ENCODE measurements at places on chromosomes 3 and 15. TPM values are rescaled to one million over a fixed set of nuclear protein-coding genes. Genes with fewer than 3 reads are reported as not detected.

GRCh38 chr3:183142199-183142598 lies 20.3 kb downstream of the LAMP3 start:
- no peak for DNase-seq

DNA sequence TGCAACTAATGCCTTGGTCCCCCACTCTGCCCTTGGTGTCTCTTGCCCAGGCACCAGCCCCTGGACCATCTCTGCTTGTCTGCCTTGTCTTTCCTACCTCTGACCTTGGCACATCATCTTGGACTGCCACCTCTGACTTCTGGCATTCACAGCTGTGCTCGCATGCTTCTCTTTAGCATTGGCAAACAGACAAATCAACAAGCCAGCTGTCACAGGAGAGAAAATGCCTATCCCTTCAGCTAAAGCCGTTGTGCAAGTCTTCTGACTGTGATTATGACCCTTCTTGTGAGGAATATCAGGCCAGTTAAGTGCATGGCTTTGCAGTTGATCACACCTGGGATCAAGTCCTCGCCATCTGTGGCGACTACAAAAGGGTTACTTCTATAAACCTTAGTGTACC lies 84.6 kb downstream of the PRICKLE2 start:
- DNase-seq: no peak

DNA sequence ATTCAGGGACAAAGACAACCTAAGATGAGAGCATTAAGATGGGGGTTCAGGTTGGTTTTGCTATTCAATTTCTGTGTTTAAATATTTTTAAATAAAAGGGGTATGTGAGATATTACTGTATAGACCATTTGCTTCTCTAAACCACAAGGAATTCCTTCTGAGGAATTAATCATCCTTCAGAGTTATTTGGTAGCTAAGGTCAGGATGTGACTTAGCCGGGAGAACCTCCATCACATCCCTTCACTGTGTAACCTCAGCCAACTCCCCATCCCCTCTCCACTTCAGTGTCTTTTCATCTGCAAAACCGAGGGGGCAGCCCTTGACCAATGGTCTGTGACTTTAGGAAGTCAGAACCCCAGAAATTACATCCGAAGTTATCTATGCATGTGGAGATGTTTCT lies 48.7 kb upstream of the SKOR1 start:
- no peak for DNase-seq

The NANOGP8 gene
- not detected for total RNA-seq

GRCh38 chr15:101243420-101243819 lies 8.4 kb downstream of the CHSY1 start:
- DNase-seq: no peak

DNA sequence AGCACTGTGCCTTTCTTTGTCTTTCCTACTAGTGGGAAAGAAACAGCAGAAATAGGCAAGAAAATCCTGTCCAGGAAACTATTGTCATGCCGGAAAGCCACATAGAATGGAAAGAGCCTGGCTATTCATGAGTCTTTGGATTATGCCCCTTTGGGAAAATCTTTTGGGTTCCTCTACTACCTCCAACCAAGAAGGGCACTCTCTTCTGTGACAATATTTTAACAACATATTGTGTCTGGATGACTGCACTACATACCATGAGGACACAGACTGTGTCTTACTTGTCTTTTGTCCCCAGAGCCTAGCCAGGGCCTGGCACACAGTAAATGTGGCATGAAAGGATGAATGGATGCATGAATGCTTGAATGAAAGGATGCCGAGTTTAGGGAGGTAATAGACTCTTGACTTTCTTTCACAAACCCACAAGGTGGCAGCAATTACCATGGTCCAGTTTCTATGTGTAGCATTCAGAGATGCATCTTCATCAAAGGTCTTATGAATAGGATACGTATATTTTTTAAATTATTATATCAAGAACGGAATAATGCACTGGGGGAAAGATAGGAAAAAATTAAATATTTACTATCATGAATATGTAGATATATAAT lies 30.3 kb downstream of the ARL14 start:
- no peak for DNase-seq

DNA sequence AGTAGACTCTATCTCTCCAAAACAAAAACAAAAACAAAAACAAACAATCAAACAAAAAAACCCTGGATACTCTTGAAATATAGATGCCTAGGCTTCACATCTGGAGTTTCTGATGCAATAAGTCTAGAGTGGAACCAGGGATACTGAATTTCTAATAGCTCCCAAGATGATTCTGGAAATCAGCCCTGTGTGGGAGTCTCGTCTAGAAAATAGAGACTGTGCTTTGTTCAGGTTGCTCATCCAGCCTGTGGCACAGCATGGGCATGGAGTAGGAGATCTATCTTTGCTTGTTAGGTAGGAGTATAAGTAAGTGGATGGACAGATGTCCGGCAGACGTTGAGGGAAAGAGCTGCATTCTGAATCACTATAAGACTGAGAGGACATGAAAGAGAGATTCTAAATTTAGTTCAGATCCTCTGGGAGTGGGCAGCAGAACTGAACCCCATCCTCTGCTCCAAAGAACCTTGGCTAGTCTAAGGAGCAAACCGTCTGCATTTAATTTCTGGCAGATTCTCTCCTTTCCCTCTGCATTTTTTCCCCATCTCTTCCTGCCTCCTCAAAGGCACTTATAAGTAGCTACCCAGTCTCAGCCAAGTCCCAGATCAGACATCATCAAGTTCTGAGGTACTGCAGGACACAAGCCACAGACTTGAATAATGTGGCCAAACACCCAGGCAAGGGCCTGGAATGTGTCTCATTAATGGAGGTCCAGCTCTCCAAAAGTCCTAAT lies 92.6 kb upstream of the STRIT1 start:
- no peak for DNase-seq

DNA sequence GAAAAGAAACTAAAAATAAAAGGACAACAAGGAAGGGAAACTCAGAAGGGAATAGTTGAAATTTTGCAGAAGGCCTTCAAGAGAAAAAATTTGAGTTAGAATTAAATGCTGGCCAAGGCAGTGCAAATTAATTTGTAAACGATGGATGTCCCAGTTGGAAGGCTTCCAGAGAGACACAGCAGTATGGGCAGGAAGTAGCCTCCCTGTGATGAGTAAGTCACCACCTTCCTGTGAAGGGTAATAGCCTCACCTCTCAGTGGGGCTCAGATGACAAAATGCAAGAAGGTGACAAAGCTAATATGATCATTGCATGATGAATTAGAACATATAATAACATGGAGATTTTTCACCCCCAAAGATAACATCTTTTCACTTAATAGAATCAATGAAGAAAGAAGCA lies 27.3 kb upstream of the TMCO5A start:
- DNase-seq: no peak

DNA sequence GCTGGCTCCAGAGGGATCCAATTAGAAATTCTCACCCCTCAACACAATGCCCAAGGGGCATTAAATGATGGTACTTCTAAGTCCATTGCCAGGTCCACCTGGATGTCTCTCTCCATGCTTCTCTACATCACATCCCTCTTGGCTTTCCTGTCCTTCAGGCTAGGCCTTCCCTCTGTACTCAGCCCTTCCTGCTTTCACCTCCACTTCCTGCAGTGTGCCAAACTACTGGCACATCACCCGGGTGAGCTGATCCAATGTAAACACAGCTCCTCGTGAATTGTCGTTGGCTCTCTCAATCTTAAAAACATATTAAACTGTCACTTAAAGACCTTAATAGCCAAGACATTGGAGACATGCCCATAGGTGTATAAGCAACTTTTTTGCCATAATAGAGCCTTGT lies 4.0 kb downstream of the LMCD1 start:
- DNase-seq: no peak

GRCh38 chr3:197889204-197889930 lies 60.6 kb upstream of the RPL35A start:
- DNase-seq: no peak

The MPI gene
- 52.6 TPM for total RNA-seq

GRCh38 chr15:78359041-78359808 lies 19.1 kb downstream of the CRABP1 start:
- DNase-seq: no peak

- DNase-seq: no peak
Observed at GRCh38 chr3:37330466-37330865, 156.1 kb upstream of the LRRFIP2 start.

GRCh38 chr3:44661189-44661588 lies 12.7 kb downstream of the ZNF35 start:
- DNase-seq: no peak

DNA sequence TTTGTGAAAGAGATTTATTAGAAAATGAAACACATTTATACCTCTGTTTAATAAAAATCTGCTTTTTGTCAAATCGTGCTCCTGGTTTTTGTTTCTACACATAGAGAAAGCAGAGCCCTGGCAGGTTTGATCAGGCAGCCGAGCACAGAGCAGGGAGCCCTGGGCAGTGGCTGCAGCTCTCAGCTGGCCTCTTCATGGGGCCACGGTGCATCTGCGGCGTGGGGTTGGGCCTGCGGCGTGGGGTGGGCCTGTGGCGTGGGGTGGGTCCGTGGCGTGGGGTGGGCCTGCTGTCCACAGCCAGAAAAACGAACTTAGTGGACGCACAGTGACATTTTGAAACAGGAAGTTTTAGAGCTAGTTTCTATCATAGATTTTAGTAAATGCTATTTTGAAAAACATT lies 10.6 kb downstream of the GOLGA6L2 start:
- no peak for DNase-seq

GRCh38 chr15:32659340-32660155 lies 18.0 kb downstream of the SCG5 start:
- no peak for DNase-seq

The ATP13A5 gene
- total RNA-seq: not detected

DNA sequence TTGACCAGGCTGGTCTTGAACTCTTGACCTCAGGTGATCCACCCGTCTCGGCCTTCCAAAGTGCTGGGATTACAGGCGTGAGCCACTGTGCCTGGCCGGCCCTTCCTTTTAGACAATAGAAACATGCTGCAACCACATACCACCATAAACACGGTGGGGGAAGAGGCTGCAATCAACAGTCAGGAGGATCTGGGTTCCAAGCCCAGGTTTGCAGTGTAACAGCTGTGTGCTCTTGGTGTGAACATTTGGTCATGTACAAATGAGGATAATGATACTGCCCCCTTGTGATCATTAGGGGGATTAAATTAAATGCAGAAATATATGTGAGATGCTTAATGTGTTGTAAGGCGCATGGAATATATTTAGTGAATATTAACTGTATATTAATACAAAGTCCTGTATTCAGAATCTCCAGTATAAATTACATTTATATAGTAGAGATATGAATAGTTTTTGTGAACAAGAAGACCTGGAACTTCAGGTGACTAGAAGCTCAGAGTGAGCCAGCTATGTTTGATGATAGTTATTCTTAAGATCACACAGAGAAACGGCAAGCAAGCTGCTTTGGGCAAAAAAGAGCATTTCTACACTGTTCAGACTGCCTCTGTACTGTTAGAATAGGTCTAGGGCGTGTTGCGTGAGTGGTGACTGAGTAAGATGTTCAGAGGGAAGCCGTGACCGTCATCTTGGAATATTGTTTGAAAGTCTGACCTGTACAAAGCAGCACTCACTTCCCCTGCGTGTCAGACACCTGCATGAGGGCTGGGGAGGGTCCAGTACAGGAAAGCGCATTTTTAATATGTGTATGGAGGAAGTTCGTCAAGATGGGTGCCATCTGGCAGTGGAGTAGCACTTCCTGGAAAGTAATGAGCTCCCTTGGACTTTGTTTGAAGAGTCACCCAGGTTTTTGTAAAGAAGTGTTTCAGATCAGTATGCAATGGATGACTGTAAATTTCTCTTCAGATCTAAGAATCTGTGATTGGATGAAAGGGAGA lies 125.8 kb downstream of the PGPEP1L start:
- no peak for DNase-seq

DNA sequence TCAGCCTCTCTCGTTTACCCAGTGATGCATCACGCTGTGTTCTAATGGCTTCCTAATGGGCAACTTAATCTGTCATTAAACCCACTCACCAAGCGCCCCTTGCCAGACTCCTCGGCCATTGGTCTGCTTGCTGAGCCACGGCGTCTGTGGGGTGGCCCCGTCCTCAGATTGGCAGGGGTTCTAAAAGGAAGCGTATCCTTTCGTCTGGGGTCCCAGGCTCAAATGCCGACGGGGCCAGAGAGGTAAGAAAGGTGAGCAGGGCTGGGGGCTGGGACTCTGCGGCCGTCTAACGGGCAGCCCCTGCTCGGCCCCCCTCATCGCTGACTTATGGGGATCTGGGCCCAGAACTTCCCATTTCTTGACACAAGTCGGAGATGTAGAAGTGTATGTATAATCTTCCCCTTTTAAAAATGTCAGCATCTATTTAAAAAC lies 315.1 kb upstream of the PROK2 start:
- no peak for DNase-seq

DNA sequence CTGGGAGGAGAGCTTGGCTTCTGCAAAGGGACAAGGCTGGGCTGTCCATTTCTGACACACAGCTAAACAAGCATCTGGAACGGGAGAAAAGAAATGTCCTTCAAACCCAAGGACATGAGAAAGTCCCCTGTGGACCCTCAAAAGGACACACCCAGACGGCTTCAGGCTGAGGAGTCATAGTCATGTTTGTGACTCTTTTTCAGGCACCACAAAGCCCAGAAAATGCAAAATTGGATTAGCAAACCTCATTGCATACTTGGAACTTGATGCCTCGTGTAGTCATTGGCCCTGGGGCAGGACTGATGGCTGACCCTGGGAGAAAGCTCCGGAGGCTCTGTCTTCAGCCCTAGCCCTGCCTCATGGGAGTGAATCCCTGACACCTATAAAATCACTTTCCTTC lies 21.5 kb downstream of the FAM174B start:
- no peak for DNase-seq

DNA sequence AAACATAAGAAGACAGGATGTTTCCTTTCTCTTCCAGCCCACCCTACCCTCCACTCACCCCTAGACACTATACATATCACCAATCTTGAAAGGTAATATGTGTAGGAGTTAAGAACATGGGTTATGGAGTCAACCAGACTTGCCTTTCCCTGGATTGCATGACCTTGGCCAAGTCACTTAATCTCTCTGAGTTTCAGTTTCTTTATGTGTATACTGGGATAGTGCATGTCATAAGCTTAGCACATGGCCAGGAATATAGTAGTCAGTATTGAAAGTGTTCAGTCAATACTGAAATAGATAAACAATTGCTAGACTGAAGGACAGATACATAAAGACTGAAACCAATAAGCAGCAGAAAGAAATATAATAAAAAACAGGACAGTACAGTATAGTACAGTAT lies 283.2 kb upstream of the STT3B start:
- DNase-seq: no peak

The MAP6D1 gene
- total RNA-seq: 1.2 TPM

- DNase-seq: no peak
Observed at GRCh38 chr15:62071711-62072308, 5.0 kb downstream of the C2CD4A start.

Measured in T-cell (primary cell).